ENCODE measurements at places on chromosomes 1 and 21.

- DNase-seq: peak; percentile 60
Measured at GRCh38 chr1:175232335-175232734, 39.8 kb upstream of the KIAA0040 start.

DNA sequence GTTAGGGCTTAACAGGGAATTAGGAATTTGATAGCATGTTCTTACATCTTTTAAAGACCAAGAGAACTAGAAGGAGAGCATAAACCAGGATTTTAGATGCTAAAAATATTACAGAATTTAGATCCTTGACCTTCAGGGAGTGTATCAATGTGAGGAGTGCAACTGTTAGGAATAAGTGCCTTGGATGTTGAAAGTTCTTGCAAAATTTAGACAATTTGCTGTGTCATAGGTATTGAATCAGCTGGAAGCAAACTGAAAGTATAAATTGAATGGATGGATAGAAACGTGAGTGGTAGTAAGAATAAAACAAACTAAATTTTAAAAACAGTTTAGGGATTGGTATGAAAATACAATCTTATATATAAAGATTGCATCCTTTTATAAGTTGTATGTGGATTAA is 27.7 kb downstream of the PPP1R12B start:
- no peak for DNase-seq

DNA sequence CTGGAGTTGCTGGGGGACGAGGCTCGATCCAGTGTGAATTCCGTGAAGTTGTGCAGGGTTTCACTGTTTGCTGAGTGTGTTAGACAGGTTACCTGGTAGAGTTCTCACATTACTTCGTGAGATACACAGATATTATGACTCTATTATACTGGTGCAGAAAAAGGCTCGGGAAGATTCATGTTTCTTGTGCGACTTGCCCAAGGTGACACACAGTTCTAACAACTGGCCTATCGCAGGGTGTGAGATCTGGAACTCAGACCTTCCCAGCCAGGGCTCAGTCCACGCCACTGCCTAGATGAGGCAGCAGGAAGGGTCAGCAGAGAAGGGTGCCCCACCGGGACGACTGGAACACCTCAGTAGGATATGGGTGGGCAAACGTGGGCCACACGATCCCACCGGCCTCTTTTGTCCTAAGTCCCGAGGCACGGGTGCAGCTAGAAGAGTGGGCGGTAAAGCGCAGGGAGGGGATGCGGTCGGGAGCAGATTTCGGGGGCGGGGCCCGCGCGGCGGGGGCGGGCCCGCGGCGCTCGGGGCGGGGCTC is 296 bp upstream of the RNPEP start:
- peak; percentile 93 for DNase-seq

DNA sequence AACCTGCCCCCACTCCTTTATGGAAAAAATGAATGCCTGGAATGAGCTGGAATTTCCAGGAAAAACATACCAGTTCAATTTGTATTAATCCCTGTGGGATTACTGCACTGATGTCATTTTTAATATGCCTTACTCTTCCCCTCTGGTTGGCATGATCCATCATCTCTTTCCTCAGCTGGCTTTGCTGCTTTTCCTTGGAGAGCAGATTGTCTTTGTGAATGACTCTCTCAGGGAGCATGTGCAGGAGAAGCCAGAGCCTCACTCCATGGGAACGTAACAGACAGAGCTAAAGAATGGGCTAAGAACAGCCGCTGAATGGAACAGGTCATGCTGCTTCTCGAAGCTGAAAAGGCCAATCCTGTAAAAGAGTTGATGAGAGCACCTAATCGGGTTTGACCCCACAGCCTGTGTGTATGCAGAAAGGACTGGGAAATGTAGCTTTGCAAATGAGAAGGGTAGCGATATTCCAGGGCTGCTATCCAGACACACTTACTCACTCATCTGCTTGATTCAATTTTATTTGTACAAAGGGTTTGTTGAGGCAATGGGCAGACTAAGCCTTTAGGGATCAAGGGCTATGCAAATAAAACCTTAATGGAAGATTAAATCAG is 20.7 kb downstream of the PHC2 start:
- no peak for DNase-seq

DNA sequence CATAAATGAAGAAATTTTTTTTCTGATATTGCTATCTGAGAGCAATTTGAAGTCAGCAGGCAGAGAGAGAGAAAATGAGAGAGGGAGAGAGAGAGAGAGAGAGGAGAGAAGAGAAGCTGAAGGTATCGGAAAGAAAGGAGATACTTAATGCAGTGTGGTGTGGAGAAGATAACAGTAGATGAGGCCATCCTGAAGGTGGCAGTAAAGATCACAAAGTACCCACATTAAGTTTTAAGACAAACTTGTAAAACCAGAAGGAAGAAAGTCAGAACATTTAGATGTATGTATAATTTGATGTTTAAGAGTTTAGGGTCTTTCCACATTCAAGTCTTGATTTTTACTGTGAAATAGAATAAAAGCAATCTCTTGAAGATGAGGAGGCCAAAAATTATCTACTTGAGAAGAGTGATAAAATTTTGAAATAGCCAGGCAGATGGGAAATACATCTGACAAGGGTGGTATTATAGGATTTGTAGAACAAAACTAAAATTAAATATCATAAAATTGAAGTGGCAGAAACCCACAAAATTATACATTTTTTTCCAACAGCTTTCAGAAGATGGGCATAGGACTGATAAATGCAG is 1753.4 kb downstream of the MRPL39 start:
- no peak for DNase-seq

DNA sequence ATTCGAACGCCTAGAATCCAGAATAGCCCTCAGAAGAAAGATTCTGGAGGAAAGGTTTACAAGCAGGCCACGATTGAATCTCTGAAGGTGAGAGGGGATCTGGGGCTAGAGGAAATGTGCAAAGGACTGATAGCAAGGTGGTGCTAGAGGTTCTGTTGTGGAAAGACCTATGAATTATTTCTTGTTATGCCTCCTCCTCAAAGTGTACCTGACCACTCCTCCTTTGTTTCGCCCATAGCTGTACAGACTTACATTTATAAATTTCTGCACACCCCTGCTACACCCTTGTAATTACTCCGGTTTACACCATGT is 986 bp downstream of the TCEANC2 start:
- DNase-seq: no peak

GRCh38 chr1:110384581-110385321 is 6.1 kb downstream of the SLC16A4 start:
- no peak for DNase-seq

- no peak for DNase-seq
Measured at GRCh38 chr21:43639470-43640353, 19.6 kb downstream of the HSF2BP start.

- no peak for DNase-seq
Measured at GRCh38 chr21:36034211-36034913, 26.0 kb downstream of the SETD4 start.

DNA sequence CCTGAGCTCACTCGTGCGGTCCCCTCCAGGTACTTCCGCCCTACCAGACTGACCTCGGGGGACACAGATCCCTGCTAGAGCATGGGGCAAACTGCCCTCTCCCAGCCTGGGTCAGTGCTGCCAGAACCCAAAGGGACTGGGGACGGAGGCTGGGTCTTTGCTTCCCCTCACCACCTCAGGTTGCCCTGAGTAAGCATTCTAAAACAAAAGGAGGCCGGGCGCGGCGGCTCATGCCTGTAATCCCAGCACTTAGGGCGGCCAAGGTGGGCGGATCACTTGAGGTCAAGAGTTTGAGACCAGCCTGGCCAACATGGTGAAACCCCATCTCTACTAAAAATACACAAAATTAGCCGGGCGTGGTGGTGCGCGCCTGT is 108.4 kb downstream of the SPSB1 start:
- no peak for DNase-seq

DNA sequence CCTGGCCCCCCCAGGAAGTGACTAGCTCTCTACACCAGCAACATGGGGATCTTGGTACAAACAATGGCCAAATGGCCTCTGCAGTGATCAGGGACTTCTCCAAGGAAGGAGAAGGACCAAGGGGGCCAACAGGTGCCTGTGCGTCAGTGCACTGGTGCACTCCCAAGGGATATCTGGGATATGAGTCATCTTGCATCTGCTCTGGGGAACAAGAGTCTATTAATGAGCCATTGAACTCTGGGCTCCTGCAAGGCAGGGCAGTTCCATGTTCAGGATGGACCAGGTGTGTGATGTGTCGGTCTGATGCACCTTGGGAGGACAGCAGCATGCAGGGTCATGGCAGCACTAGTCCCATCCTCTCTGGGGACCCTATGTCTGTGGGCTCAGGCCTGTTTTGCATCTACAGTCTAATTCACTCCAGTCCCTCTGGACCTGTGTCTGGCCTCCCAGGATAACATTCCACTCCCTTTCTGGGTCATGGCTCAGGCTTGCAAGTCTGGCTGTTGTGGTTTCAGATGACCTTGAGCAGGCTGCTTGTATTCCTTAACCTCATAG is 125.3 kb downstream of the TRABD2B start:
- no peak for DNase-seq

DNA sequence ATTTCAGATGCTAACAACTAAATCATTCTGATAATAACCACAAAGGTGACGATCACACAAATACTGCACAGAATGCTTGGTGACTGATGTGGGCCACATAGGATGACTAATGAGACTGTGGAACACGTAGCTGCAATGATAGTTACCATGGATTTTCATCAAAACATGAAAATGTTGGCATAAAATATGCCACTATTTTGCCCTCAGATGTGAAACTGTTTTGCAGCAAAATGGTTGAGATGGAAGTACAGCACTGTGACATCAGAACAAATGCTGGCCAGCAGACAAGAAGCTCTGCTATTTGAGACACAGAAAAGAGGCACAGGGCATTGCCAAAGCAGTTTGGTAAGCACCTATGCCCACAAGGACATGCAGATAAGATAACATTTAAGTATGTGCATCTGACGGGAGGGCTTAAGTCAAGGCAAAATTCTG is 83.8 kb downstream of the NIBAN1 start:
- DNase-seq: no peak

DNA sequence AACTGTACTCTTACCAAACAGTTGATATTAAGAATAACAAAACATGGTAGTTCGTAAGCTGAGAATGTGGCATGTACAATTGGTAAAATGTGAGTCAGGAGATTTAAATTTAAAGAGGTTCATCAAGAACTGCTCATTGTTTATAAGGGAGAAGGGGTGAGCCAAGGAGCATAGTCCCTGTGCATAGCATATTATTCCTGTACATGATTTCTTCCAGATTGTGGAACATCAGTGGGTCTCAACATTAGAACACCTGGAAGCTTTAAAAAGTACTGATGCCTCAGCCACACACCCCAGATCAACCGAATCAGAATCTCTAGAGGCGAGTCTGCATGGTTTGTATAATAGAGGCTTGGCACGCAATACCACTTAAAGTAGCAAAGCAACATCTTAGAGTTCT is 56.1 kb downstream of the KCTD3 start:
- no peak for DNase-seq

DNA sequence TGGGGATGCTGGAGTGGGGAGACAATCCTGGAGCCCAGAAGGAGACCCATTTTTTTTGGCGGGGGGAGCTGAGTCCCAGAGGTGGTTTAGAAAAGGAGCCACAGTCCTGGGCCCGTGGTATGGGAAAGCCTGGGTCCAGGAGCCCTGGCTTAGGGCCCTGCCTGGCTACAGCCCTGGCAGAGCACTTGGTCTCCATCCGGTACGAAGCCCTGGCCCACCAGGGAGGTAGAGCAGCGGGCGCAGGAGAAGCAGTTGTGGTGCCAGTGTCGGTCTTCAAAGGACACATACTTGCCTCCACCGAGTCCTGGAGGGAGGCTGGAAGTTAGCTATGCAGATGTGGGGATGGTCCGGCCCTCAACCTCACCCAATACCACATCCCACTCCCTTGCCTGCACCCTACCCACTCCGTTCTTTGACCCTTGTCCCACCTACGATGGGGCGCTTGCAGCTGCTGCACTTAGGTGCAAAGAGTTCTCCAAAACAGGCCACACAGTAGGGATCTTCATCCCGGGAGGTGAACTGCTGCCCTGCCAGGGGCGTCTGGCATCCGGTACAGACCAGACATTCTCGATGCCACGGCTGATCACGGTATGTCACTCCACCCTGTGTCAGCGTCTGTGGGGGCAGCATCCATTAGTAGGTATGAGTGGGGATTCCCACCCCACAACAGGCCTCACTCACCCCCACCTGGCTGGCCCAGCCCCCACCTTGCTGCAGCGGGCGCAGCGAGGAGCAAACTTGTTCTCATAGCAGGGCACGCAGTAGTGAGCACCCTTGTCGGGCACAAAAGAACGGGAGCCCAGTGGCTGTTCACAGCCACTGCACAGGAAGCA is 7.7 kb upstream of the SF3A3 start:
- DNase-seq: no peak

- DNase-seq: no peak
Measured at GRCh38 chr1:52551507-52552235, 1.2 kb downstream of the TUT4 start.

DNA sequence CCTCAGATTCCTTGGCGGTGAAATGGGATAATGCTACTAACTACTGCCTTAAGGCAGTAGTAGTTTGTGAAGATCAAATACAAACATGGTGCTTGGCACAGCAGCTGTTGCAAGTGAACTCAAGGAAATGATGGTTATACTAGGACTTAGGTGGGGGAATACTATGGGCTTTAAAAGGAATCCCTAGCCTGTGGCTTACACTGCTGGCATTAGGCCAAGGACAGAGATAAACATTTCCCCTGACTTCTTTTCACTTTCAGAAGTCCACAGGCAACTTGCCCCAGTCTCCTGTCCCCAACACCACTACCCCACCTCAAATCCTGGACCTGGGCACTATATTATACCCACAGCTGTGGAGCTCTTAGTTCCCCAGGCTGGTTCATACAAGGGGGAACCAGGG is 13.1 kb upstream of the VAMP4 start:
- DNase-seq: no peak

GRCh38 chr1:94100785-94101612 is 19.9 kb downstream of the ABCA4 start:
- no peak for DNase-seq

- DNase-seq: no peak
Measured at GRCh38 chr1:221166559-221167318, 287.5 kb downstream of the HLX start.
